CD8-positive, alpha-beta memory T cell (primary cell): ENCODE measurements at places on chromosomes 3 and 15. TPM values are rescaled to one million over a fixed set of nuclear protein-coding genes. Genes with fewer than 3 reads are reported as not detected.

DNA sequence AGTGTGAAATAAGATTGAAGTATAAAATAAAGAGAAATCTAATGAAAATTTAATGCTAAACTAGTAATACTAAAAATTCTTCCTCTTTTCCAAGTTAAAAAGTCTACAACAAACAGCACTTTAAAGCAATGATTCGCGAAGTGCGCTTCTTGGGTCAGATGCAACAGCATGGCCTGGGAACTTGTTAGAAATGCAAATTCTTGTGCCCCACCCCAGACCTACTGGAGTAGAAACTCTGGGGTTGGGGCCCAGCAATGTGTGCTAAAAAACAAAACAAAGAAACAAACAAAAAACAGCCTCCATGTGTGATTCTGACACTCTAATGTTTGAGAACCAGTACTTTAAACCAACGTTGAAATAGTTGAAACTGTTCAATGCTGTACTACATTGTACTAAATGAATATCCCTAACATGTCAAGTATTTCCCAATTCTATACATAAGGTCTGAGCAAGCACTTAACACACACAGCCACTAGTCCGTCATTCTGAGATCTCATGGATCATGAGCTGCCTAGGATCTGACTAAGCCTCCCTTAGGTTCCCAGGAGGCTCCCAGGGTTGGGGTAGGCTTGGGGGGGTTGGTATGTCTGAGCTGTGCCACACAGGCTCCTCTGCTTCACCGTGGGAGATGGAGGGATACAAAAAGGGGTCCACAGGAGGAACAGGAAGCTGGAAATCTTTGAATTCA lies 6.1 kb downstream of the RASGRP1 start:
- DNase-seq = no peak
- H3K27me3 ChIP-seq = no peaks in the 10 kb centered on the region
- peaks cover 93% of the 10 kb centered on the region for H3K4me1 ChIP-seq
- peak overlapping the region; percentile 10 for H3K4me3 ChIP-seq

DNA sequence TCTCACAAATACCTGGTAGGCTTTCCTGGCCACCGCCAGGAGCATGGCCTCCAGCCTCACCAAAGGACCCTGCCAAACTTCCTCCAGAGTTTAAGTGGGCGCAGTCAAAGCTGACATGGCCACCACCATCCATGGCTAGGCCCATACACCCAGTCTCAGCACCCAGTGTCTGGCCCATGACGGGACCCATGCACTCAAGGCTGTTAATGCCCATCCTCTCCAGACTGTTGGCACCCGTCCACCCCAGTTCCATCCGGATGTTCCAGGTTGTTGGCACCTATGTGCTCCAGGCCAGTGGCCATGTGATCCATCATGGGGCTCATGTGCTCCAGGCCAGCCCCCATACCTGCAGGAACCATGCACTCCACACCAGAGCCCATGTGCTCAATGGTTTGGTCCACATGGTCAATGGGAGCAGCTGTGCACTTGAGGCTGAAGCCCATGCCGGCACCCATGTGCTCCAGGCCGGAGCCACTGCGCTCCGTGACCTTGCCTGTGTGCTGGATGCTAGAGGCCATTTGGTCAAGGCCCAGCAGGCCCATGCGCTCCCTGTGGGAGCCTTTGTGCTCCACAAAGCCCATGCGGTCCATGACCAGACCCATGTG lies 20.4 kb downstream of the CTDSPL2 start:
- no peak for DNase-seq
- H3K36me3 ChIP-seq = no peaks in the 10 kb centered on the region
- no peaks in the 10 kb centered on the region for H3K27me3 ChIP-seq
- H3K4me3 ChIP-seq = no peak overlapping the region

Gene MESP2
- total RNA-seq = not detected

DNA sequence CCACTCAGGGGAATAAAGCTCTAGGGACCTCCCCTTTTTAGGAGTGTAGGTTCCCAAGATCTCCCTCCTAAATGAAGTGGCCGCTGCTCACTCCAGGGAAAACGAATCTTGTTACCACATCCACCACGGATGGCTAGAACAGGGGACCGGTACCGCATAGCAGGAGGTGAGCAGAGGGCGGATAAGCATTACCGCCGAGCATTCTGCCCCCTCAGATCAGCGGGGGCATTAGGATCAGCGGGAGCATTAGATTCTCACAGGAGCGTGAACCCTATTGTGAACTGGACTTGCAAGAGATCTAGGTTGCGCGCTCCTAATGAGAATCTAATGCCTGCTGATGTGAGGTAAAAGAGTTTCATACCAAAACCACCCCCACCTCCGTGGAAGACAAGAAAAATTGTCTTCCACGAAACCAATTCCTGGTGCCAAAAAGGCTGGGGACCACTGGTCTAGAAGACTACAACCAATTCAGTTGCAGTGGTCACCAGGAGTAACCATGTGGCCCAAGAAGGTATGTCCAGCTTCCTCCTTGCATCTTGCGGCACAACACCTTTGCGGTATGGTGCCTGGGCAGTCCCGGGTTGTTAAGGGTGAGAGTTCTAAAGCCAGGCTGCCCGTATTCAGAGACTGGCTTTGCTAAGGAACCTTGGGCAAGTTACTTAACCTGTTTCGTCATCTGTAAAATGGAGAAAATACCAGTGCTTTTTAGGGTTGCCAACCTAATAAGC lies 1.1 kb upstream of the SS18L2 start:
- H3K27ac ChIP-seq = peak overlapping the region; percentile 86
- peak overlapping the region; percentile 74 for H3K4me3 ChIP-seq
- H3K27me3 ChIP-seq = no peaks in the 10 kb centered on the region
- H3K36me3 ChIP-seq = peaks cover 17% of the 10 kb centered on the region

- no peak overlapping the region for H3K27ac ChIP-seq
- H3K36me3 ChIP-seq = no peaks in the 10 kb centered on the region
- H3K4me1 ChIP-seq = no peaks in the 10 kb centered on the region
- H3K27me3 ChIP-seq = no peaks in the 10 kb centered on the region
- no peak overlapping the region for H3K4me3 ChIP-seq
- no peak for DNase-seq
Measured at GRCh38 chr3:135516143-135516542, 449.4 kb upstream of the PPP2R3A start.
